ENCODE measurements at places on chromosomes 12 and 14.

DNA sequence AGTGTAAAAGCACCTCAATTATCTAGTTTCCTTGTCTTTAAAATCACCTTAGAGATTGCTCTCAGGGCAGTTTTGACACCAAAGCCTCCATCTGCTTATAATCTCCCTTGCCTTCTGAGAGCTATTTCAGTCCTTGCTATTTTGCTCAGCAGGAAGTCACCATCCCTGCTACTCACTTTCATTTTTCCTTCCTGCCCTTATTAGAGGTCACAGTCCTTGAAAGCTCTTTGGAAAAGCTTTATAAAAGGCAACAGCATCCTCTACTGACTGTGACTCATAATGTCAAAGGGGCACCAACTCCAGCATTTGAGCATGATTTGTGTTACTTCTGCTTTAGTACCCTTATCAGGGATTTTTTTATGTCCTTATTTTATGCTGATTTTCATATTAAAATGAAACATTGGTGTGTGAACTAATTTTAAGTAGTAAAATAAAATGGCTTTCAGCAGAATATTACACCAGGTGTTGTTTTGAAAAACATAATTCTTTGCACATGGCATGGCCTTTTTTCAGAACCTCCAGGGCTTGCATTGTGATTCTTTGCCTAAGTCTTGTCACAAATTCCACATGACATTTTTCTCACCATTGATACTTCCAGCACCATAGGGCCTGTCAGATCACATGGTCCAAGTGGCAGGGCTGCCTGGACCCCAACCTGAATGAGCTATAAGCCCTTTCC, 213.0 kb downstream of the ADAMTS20 start:
- DNase-seq, result peak; percentile 64

DNA sequence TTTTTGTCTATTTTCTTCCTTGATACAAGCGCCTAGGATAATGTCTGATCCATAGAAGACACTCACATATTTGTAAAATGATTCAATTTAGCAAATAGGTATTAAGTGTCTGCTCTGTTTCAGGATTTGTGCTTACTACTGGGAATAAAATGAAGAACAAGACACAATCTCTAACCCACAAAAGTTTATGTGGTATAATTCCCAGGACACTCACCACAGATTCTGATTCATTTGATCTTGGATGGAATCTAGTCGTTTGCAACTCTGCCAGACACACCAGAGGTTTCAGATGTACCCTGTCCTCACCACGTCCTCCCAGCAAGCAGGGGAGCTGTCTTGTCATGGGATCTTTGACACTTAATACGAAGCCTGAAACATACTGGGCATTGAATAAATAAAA, 208.3 kb downstream of the LRIG3 start:
- no peak for DNase-seq

DNA sequence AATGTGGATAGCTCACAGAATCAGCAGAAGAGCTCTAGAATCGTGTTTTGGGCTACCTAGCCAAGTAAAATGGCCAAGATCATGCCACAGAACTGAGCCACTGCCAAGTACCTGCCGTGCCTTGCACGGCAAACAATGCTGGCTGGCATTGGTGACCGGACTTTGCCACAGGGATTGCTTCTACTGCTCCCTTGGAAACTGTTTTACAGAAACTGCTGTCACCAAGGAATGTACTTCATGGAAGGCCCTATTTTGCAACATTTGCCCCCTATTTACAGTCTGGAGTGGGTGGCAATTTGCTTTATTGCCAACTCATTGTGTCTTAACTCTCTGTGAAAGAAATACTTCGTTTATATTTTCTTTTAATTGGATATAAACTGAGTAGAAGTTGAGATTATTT, 49.0 kb downstream of the BORCS5 start:
- DNase-seq, result no peak

DNA sequence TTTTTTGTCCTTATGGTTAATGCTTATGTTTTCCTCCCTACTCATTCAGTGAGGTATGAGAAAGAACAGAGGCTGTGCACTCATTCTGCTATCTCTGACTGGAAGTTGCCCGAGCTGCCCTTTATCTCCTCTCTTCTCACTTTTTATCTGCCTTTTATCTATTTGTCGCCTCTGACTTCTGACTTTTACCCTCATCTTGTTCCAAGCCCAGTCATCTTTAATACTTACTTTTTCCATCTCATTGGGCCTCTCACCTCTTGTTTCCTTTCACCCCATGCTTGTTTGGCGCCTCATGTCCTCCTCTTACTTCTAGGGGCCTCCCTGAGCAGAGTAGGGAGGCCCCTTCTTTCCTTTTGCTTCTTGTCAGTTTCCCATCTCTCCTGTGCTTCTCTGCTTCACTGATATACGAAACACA, 50.7 kb downstream of the DIP2B start:
- no peak for DNase-seq
